Stimulated activated naive CD8-positive, alpha-beta T cell treated with anti-CD3 and anti-CD28 coated beads, Interleukin-15, amount 100 ng/mL, for 72 hours (primary cell): ENCODE measurements at places on chromosomes 2 and 18.

- no peak for DNase-seq
Measured at GRCh38 chr2:16475586-16475985, 190.0 kb downstream of the CYRIA start.

DNA sequence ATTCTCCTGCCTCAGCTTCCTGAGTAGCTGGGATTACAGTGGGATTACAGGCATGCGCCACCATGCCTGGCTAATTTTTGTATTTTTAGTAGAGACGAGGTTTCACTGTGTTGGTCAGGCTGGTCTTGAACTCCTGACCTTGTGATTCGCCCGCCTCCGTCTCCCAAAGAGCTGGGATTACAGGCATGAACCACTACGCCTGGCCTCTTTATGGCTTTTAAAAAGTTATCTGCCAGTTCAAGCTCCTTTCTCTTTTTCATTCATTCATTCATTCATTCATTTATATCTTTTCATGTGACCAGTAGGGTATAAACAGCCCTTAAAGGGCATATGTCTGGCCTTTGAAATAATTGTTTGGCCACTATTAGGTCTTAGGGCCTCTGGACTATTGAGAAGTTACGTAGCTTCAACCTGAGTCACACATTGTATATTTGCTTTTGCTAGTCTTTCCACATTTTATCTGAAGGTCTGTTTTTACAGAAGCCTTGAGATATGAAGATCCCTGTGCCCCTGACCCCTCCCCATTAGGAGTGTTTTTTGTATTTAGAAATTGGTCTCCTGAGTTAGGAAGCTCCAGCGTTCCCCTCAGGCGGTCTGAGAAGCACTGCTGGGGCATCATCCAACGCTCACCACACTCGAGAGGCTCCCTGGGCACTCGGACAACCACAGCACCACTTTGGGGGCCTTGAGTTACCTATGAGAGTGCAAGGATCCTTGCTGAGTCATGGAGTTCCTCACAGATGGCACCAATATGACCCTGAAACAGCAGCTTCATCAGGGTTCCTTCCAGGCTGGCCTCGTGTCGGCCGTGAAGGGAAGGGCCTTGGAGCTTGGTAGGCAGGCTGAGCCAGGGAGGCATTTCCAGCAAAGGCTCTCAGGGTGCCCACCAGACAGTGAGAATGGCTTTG is 21.8 kb downstream of the FZD5 start:
- no peak for DNase-seq

GRCh38 chr2:97670471-97670870 is 958 bp downstream of the C2orf92 start:
- DNase-seq = no peak

- no peak for DNase-seq
Measured at GRCh38 chr2:138572318-138572717, 70.7 kb downstream of the SPOPL start.

DNA sequence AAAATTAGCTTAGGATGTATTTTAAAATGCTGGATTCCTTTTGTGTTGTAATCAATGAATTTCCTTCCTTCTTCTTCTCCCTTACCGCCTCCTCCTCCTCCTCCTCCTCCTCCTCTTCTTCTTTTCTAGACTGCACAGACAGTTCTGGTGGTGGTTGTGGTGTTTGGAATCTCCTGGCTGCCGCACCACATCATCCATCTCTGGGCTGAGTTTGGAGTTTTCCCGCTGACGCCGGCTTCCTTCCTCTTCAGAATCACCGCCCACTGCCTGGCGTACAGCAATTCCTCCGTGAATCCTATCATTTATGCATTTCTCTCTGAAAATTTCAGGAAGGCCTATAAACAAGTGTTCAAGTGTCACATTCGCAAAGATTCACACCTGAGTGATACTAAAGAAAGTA is 18.8 kb downstream of the GALR1 start:
- no peak for DNase-seq

GRCh38 chr18:63878925-63879324 is 8.6 kb upstream of the SERPINB2 start:
- no peak for DNase-seq

DNA sequence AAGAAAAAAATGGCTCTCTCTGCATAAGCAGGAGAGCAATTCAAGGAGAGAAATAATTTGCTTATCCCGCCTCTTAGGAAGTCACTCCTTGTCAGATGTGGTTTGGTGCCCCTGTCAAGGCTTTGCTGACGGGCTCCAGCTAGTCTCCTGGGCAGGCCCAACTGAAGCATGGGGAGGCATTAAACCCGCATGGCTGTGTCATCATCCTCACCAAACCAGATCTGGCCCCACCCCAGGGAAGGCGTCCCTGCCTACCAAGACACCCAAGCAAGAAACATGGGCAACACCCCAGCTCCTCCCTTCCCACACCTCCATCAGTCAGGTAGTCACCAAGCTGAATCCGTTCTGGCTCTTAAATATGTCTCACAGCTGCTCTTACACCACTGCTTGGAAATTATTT is 108.0 kb downstream of the SGPP2 start:
- no peak for DNase-seq

- DNase-seq = peak; percentile 22
Measured at GRCh38 chr18:46343931-46344372, 239.8 kb downstream of the HAUS1 start.

DNA sequence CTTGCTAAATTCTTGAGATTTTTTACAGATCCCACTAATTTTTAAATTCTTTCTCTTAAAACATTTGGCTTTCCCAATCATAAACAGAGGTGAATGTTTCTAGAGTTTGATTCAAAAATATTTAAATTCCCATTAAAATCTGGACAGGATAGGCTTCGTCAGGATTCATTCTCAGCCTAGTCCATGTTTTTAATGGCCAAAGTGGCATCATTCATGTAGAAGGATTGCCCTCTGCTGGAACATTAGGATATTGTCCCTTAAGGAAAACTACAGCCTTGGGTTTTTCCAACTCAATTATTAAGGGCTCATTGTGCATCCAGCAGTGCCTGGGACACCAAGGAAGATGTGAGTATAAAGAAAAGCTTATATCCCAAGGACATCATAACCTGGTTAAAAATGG is 71.7 kb downstream of the TPGS2 start:
- DNase-seq = no peak

DNA sequence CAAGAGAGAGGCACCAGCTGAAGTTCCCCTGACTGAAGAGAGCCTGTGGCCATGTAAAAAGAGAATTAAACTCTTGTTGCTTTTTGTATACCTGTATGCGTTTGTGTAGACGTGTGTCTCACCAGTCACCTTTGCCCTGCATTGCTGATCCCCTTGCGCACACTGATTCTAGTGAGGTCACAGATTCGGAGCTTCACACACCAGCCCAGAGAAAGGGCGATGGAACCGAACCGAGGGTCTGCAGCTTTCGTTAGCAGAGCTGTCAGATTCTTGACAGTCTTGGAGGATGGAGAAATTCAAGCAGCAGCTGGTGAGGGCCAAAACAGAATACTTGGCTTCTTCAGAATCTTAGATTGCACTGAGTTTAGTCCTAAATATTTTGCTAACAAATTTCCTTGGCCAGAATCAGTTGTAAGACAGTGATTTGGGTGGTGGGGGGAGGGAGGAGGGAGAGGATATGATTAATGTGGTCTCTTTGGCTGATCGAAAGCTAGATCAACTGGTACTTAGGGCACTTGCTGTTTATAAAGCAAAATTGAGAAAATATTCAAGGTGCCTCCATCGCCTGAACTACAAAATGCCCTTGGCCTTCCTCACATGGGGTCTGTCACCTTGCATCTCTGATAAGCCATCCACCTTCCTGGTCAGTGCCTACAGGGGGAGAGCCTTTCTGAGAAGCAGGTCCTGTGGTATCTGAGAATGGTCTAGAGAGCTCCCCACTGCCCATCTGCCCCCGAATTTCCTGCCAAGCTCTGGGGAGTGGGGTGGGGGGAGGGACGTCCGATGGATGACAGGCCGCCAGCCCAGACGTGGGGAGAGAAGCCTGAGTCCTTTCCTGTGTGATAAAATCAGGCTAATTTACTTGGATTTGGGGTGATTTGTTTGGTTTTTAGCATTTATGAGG is 123.5 kb downstream of the CABLES1 start:
- no peak for DNase-seq

- no peak for DNase-seq
Measured at GRCh38 chr18:48306838-48307237, 102.3 kb downstream of the ZBTB7C start.

DNA sequence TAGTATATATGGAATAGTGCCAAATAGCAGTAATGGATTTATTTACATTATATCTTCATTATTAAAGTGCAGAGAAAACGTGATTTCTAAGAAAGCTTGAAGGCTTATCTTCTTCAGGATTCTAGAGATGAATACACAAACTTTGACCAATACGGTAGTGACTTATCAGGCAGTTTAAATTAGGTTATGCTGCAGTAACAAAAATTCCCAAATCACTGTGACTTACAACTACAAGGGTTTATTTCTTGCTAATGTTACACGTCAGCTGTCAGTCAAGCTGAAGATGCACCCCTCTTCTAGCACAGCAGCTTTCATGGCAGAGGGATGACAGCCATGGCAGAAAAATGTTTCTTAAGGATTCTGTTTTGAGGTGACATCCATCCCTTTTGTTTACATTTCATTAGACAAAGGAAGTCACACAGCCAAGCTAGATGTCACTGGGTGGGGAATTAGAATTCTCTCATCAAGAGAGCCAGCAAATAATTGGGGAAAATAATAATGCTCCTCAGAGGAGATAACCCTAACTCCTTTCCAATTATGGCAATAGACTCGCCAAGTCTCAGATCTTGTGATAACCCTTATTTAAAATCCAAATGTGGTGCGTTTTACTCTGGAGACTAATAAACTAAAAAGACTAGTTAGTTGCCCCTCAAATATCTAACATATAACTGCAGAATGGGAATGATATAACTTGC is 268.3 kb upstream of the CYP26B1 start:
- DNase-seq = no peak

DNA sequence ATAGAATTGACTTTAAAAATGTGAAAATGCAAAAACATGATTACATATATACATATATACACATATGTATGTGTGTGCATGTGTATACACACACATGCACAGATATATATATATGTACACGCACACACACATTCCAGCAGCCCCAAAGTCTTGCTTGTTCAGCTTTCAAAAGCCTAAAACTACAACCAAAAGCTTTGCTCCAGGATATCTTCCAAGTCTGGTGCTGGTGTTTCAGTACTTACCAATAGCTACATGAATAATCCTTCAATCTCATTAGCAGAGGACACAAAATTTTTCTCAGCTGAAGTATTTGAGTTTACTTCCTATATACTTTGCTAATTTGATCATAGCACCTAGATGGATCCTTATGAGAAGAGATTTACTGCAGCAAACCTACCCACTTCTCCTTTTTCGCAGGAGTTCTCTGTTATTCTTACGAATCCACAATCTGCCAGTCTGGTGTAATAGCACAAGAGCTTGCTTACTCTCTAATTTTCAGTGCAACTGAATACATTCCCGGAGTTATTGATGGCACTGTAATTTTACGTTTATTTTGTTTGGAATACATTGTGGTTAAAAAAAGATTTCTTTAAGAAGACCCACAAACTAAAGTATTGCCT is 553.3 kb downstream of the ARHGAP15 start:
- DNase-seq = no peak

GRCh38 chr2:48719480-48720177 is 35.9 kb downstream of the LHCGR start:
- DNase-seq = no peak

DNA sequence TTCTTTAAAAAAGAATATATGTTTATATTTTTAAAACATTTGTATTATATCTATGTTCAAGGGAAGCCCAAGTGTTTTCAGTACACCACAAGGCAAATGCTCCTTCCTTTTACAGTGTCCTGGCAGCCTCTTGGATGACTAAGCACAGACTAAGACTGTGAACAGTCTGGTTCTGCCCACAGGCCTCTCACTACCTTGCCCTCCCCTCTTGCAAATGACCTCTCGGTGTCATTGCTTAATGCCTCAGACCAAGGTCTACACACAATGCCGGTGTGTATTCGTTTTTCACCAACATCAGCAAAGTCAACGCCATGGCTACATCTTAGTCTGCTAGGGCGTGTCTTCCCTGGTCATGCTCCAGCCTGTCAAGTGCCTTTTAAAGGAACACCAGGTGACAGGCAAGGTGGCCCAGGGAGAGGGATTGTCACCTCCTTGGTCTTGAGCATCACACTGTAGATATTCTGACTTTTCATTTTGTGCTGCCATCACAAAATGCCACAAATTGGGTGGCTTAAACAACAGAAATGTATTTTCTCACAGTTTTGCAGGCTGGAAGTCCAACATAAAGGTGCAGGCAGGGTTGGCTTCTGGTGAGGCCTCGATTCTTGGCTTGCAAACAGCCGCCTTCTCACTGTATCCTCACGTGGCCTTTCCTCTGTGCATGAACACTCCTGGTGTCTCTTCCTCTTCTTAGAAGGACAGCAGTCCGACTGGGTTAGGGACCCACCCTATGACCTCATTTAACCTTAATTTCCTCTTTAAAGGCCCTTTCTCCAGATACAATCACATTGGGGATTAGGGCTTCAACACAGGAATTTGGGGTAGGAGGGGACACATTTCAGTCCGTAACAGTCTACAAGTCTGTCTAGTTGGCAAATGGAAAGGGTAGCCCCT is 266.5 kb downstream of the KLHL29 start:
- DNase-seq = no peak

DNA sequence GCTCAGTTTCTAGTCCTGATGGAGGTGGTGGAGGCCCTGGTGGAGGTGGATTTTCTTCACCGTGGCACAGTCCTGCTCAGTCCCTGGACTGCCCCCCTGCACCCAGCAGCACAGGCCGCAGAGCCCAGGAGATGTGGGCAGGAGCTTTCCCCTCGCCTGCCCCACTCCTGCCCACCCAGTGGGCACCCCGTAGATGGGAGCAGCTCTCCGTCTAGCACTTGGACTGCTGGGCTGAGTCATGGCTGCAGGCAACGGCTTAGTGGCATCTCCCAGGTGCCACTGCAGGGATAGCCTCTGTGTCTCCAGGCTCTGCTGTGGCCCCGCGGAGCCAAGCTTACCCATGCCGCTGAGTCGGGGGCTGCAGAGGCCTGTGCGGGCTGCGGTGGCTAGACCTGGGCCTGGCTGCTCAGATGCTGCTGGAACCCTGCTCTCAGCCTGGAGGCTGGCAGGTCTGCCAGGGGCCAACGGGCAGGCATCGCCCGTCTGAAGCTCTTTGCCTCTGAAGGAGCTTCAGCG is 92.3 kb upstream of the CTDP1 start:
- DNase-seq = no peak

GRCh38 chr2:7878786-7879482 is 802.9 kb upstream of the ID2 start:
- no peak for DNase-seq

DNA sequence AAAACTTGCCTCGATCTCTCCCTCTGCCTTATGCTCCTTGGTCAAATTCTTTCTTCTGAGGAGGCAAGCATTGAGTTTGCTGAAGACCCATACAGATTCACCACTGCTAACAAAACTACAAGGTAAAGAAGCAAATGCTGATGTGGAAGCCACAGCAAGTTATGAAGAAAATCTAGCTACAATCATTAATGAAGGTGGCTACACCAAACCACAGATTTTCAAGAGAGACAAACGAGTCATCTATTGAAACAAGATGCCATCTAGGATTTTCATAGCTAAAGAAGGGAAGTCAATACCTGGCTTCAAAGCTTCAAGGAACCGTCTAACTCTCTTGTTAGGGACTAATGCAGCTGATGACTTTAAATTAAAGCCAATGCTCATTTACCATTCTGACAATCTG is 203.2 kb downstream of the METTL4 start:
- no peak for DNase-seq

GRCh38 chr18:63676526-63677323 is 15.0 kb upstream of the SERPINB3 start:
- no peak for DNase-seq
